ENCODE measurements at places on chromosomes 11 and 22.

GRCh38 chr22:23058063-23058462, 12.3 kb upstream of the GNAZ start:
- no peak for DNase-seq

GRCh38 chr11:122140500-122140899, 24.5 kb upstream of the BLID start:
- no peak for DNase-seq

DNA sequence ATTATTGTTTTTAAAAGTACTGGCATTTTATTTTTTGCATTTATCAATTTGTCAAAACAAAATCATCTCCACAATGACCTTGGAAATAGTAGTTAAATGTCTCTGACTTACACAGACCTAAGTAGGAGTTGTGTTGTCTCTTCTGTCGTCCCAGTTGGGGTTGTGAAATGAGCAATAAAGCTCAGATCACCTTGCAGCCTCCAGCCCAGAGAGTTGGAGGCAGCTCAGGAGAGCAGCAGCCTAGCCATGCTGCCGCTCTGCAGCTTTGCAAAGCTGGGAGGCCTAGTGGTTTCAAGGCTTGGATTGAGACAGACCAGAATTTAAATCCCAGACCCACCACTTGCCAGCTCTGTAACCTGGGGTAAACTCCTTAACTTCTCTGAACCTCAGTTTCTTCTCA, 65.2 kb upstream of the CRYBB3 start:
- no peak for DNase-seq

DNA sequence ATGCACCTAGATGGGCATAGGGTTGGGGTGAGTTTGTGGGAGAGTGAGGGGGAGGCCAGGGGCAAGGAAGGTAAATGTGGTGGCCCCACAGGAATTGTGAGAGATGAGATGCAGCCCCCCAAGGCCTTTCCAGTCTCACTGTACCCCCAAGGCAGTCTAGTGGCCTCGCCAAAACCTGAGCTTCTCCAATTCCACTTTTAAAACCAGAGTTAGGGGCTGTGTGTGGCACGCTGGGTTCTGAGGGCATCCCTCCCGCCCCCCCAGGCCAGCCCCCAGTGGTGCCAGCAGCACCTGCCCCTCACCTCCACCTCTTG, 40.4 kb downstream of the KCNC1 start:
- no peak for DNase-seq

DNA sequence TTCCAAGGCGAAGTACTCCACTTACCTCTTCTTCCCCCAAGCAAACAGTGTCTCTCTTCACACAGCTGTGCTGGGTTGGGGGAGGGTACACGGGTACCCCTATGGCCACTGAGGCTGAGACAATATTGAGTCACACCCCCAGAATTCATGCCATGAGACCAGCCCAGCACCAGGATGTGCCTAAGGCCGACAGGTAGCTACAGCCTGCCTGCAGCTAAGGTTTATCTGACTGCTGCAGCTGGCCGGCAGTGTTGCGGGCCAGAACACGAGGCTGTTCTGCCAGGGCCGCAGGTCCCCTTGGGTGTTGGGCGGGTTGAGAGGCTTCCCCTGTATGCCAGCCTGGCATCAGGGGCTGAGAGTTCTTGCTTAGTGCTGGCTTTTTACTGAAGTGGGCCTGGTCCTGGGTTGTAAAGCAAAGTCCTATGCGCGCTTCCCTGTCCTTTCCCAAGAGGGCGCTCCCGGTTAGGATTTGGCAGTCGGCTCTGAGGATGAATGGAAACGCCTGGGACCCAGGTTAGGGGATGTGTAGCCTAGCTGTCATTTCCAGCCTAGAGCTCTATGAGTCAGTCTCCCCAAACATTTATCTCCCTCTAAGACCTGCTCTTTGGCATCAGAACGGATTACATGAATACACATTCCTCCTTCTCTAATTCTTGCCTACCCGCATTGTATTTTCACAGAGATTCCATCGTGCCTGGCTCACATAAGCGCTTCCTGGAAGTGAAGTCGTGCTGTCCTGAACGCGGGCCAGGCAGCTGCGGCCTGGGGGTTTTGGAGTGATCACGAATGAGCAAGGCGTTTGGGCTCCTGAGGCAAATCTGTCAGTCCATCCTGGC, 7.1 kb downstream of the USP18 start:
- peak; percentile 17 for DNase-seq

DNA sequence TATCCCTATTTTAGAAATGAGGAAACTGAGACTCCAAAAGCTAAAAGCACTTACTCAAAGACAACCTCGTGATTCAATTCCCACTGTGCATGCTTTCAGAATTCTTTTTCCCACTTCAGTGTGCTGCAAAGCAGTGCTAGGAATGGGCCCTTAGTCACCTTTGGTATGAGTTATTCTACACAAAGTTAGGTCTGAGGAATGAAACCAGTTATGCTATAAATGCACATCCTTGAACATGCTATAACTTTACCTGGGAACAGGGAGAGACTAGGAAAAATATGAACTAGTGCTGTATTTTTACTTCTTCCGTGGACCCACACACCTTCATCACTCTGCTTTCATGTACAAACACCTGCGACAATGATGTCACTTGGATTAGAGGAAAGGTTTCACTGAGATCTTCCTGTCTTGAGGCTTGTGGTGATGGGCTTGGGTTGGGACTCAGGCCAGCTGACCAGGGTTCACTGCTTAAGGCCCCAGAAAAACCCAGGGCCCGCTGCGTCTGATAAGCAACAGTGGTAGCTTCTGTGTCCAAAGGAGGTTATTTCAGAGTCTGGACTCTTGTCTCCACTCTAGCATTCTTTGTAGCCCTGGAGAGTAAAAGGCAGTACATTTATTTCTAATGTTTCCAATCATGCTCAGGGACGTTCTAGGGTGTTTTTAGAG, 81.6 kb downstream of the ZC3H12C start:
- DNase-seq = no peak

- no peak for DNase-seq
Observed at GRCh38 chr11:132839236-132839945, 692.9 kb downstream of the OPCML start.

- no peak for DNase-seq
Observed at GRCh38 chr11:69173925-69174581, 18.3 kb downstream of the SMIM38 start.

- no peak for DNase-seq
Observed at GRCh38 chr11:60282286-60282685, 1.8 kb downstream of the MS4A4A start.
